Activated CD8-positive, alpha-beta memory T cell treated with anti-CD3 and anti-CD28 coated beads for 48 hours (primary cell): ENCODE measurements at places on chromosomes 16 and 17.

DNA sequence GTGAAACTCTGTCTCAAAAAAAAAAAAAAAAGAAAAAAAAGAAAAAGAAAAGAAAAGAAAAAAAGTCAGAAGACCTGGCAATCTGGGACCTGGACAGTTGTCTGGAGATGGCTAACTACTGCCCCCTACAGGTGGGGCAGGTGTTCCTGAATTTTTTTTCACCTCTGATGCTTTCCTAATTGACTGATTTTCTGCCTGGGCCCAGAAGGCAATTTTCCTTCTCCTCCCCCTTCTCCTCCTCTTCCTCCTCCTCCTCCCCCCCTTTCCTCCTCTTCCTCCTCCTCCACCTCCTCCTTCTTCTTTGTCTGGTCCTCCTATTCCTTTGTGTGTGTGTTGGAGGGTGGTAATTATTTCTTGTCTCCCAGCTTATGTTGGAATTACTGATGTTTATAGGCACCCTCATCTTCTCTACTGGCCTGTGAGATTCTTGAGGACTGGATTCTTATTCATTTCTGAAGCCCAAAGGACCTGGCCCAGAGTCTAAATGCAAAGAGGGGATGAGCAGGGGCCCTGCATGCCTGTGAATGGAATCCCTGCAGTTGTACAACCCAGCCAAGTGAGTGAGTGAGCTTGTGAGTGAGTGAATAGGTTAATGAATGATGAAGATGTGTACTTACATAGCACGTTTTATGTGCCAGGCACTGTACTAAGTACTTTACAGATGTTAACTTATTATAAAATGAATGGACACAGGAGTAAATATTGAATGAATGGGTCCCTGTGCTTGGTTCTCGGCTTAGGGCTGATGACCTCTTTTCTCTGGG, 26.9 kb downstream of the IRX5 start:
- no peak for DNase-seq

GRCh38 chr17:15452746-15453145, 14.7 kb downstream of the CDRT4 start:
- no peak for DNase-seq

DNA sequence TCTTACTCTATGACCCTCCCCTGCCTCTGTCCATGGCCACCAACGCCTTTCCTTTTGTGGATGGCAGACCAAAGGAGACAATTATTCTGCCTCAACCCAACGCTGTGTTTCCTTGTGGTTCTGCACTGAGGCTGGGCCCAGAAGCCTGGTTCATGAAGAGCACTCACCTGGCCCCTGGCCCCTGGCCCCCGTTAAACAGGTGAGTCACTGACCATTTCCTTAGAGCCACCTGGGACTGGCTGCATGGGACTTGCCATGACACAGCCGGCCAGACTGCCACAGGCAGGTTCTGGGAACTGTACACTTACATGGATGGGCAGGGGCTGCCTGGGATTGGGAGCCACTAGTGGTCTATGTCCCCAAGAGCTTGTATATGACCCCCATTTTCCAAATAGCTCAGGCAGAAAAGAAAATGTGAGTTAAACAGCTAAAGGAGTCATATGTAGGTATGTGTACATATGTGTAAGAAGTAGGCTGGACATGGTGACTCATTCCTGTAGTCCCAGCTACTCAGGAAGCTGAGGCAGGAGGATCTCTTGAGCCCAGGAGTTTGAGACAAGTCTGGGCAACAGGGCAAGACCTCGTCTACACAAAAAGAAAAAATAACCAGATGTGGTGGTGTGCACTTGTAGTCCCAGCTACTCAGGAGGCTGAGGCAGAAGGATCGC, 181.9 kb upstream of the CACNG5 start:
- no peak for DNase-seq

DNA sequence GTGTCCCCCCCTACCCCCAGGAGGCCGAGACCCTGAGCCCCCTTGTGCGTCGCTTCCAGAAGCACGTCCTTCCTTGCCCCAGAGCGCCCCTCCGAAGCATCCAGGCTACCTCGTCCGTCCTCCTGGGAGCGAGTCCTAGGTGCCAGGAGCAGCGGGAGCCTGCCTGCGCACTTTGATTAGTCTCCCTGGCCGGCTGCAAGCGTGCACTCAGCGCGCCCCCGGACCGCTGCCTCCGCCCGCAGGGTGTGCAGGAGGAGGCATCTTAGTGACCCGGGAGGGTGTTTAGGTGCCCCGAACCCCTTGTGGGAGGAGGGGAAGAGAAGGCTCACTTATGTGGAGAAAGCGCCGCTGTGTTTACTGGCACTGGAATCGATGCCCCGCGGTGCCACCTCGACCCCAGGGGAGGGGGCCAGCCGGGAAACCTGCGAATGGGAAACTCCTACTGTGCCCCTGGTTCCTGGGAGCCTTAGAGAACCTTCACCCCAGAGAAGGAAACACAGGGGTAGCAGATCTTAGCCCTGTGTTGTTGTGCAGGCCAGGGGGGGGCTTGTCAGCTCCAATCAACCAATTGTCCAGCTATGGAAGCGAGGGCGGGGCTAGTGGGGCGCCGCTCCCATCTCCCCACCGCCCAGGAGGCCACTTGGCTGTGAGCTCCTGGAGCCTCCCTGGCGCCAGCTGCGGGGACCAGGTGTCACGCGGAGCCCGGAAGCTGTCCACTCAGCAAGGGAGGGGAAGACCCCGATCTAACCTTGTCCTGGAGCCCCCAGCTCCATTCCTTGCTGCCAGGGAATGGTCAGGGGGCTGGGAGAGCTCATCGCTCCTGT, 922.8 kb upstream of the EEF2KMT start:
- no peak for DNase-seq

DNA sequence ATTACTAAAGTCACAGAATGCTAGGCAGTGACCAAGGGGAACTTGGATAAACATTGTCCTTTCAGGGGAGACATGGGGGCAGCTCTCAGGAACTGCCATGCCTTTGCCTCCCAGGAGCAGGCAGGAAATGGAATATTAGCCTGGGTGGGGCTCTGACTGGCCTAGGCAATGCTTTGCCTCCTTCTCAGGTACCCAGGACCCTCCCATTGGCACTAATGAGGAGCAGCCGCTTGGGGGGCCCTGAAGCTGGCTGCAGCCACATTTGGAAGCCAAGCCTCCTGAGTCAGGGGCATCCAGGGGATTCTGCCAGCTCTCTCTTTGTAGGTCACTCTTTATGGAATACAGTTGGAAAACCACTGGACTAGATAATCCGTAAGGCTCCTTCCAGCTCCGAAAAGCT, 5.5 kb downstream of the CPSF4L start:
- no peak for DNase-seq

DNA sequence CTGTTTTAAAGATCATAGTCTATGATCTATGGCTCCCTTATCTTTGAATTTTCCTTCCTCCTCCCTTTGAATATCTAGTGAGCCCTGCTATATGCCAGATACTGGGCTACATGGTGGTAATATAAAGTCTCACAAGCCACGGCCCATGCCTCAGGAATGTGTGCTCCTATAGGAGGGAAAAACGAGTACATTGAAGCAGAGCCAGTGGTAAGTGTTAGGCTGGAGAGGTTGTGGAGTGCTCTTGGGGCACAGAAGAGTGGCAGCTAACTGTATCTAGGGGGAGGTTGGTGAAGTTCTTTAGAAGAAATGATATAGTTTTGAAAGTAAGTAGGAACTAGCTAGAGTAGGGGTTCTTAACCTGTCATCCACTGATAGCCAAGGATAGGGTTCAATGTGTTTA, 105.8 kb upstream of the PMFBP1 start:
- DNase-seq, result no peak
